Astrocyte (in vitro differentiated cells and primary cell): ENCODE measurements at places on chromosomes 13 and 19.
A peak's percentile ranks its signal among the peaks of the same experiment; 100 is the strongest.

- no peak for DNase-seq
These were observed 210.4 kb upstream of the SOX1 start for GRCh38 chr13:111856571-111856970.

DNA sequence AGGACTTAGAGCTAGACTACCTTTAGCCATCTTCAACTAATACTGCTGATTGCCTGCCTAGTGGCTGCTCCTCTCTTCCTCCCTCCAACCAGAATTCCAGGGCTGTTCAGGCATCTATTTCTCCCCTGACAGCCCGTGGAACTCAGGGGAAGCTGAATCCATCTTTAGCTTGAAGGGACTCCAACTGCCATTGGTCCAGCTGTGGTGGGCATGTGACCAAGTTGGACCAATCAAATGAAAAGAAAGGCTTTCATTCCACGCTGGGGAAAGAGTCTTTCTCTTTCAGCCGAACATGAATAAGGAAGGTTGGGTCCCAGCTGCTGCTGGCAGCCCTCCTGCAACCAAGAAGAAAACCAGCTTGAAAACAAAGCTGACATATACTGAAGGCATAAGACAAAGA lies 168.5 kb upstream of the OBI1 start:
- DNase-seq: no peak

DNA sequence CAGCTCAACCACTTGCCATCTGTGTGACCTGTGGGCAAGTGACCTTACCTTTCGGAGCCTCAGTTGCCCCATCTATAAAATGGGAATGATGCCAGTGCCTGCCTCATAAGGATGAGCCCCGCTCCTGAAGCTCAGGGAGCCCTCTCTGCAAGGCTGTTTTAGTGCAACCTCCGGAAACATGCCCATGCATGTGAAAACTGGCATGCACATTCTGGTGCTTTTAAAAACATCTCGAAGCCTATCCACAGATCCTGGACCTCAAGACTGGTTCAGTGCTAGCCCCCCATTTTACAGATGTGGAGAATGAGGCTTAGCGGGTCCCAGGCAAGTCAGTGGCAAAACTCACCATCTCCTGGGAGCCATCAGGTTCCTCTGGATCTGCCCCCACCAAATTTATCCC lies 5.6 kb downstream of the CADM4 start:
- no peak for DNase-seq

GRCh38 chr19:46023311-46023779 lies 492 bp upstream of the PGLYRP1 start:
- DNase-seq: no peak

DNA sequence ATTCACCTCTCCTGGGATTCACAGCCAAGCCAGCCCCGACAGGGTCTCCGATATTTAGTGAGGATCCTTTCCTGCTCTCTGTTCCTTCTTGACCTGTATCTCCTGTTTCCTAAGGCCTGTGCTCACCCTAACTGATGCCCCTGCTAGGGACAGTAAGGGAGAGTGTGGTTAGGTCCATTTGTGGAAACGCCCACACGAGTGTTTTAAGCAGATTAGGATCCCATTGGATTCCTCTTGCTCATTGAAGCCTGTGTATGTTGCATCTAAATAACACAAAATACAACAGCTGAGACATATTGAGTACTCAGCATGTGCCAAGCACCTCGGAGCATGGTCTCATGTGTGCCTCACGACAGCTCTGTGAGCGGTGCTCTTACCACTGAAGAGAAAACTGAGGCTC lies 64.9 kb downstream of the EFNB2 start:
- DNase-seq: no peak

DNA sequence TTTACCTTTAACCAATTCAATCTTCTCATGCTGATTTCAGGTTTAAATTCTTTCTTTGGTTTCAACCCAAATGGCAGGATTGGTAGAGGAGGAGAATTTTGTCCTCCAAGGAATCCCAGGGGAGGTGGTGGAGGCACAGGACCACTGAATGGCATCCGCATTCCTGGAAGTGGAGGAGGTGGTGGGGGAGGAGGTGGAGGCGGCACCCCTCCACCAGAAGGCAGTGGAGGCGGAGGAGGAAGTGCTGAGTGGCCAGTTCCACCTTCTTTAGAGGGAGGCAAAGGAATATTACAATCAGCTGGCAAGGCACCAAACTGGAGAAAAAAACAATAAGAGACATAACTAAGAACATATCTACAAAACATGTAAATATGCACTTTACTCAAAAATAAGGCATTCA lies 192.9 kb downstream of the DIAPH3 start:
- no peak for DNase-seq

GRCh38 chr19:16325641-16326400 lies 1.2 kb downstream of the KLF2 start:
- DNase-seq: no peak

GRCh38 chr13:111253365-111253872 lies 67.0 kb upstream of the TEX29 start:
- DNase-seq: no peak

GRCh38 chr19:11693505-11694499 lies 44.9 kb downstream of the ZNF823 start:
- peak; percentile 25 for DNase-seq

GRCh38 chr19:39038098-39038497 lies 5.7 kb upstream of the FBXO27 start:
- DNase-seq: no peak

- DNase-seq: no peak
These were observed 7.0 kb downstream of the KLK3 start for GRCh38 chr19:50861496-50862286.

- DNase-seq: no peak
These were observed 813 bp downstream of the ZNF284 start for GRCh38 chr19:44072543-44073401.

GRCh38 chr13:35784286-35784951 lies 307.9 kb upstream of the MAB21L1 start:
- no peak for DNase-seq

- DNase-seq: no peak
These were observed 16.0 kb upstream of the GNA15 start for GRCh38 chr19:3119693-3120380.

DNA sequence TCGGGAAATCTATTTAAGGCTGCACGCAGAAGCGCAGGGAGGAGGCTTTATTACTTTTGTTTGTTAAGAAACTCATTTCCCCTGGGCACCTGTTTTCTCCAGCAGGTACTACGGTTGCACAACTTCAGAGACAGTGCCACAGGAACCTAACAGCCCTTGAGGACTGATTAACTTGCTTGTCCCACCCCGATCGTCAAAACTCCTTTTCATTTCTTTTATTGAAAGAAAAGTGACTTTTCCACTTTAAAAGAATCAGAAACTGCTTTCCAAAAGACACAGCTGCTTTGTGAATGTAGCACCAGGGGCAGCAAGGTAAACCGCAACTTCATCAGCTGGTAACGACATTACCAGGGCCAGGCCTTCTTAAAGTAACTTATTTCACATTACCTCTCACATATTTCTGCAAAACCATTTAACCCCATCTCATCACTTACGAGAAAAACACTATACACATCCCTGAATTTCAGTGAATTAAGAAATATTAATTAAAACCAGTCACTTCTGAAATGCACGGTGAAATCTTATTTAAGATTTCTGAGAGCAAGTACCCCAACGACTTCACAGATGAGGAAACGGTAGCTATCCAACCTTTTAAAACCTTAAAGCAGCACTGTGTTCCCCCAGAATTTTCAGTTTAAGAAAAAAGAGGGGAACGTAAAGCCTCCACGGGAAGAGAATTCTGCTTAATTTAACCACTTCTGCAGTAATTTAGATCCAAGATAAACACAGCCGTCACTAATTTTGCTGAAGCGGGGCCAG lies 1.4 kb downstream of the ANKRD10 start:
- DNase-seq: peak; percentile 20

DNA sequence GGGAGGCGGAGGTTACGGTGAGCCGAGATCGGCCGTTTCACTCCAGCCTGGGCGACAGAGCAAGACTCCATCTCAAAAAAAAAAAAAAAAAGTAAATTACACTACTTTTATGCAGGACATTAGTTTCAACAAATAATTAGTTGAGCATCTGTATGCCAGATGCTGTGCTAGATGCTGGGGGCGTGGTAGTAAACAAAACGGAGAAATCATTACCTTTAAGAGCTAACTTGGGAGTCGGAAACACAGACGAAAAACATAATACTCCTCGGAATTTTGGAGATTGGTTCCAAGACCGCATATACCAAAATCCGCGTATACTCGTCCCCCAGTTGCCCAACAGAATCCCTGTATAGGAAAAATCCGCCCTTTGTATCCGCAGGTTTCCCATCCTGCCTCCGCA lies 1.3 kb upstream of the DUS3L start:
- DNase-seq: no peak

DNA sequence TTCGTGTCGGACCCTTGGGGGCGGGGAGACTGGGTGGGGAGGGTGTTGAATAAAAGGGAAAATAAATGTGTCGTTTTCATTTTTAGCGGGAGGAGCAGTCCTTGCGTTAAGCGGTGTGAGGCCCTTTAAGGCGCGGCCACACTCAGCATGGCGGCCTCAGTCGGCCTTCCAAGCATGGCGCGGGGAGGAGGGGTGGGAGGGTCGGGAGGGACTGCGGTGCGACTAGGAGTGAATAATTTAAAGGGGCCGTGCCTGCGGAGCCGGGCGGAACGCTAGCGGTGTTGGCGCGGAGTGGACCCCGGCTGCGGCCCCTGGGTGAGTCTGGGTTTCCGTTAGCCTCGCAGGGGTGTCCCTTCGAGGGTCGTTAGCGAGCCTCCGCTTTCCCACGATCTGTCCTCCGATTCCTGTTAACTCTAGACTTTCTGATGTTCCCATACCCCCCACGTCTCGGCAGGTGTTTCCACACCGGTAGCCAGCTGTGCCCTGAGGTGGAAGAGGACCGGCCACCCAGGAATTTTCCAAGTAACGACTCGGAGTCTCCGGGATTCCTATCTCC lies 1.5 kb upstream of the PNPLA6 start:
- peak; percentile 77 for DNase-seq

DNA sequence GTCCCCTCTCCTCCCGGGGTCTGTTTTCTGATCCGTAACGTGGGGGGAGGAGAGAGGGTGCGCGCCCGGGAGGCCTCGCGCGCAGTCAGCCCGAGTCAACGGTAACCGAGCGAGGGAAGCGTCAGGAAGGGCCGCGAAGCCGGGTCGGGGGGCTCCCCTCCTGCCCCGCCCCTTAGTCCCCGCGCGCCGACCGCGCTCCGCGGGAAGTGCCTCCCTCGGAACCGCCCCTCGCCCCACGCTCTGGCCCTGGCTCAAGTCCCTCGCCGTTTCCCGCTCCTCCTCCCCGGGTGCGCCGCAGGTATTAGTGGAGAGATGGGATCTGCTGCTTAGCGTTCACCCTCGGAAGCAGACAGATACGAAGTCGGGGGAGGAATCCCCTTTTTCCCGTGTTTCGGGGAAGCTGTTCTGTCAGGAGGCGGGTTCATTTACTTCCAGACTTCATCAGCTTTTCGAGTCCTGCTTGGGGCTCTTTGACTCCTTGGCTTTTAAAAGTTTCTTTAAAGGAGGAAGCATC lies 770 bp downstream of the HNRNPM start:
- DNase-seq: no peak

GRCh38 chr19:40335855-40336600 lies 12.2 kb downstream of the C19orf47 start:
- DNase-seq: peak; percentile 71

- no peak for DNase-seq
These were observed 38.8 kb downstream of the VSTM2B start for GRCh38 chr19:29564574-29565005.

DNA sequence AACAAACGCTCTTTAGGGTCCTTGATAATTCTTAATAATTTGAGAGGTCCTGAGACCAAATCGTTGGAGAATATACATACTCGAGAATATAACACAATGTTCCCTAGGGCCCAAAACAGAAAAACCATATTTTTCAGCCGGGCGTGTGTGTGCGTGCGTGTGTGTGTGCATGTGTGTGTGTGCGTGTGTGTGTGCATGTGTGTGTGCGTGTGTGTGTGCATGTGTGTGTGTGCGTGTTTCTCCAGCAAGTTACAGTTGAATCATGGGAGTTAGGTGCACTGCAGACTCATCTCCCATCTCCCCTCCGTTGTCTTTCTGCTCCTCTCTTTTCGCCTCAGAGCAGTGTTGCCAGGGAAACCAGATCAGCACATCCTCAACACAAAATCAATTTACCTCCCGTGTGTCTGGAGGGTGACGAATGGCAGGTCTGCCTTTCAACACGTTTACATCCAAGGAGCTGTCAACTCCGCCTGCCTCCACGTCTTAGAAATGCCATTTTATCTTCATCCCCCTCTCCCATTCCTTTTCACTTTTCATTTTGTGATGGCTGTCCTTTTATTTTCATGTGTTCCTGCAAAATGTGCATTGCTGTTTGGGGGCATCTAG lies 8.3 kb upstream of the PNMA8B start:
- DNase-seq: no peak

GRCh38 chr19:46639358-46640182 lies 3.6 kb upstream of the GNG8 start:
- peak; percentile 24 for DNase-seq

GRCh38 chr19:12606796-12607195 lies 3.8 kb downstream of the ZNF490 start:
- DNase-seq: no peak
